ENCODE measurements at places on chromosomes 1 and 21.
A peak's percentile ranks its signal among the peaks of the same experiment; 100 is the strongest.

GRCh38 chr1:87961992-87962391, 633.3 kb downstream of the LMO4 start:
- peak; percentile 2 for DNase-seq

- no peak for DNase-seq
Observed at GRCh38 chr1:225155555-225155954, 226.1 kb downstream of the DNAH14 start.

DNA sequence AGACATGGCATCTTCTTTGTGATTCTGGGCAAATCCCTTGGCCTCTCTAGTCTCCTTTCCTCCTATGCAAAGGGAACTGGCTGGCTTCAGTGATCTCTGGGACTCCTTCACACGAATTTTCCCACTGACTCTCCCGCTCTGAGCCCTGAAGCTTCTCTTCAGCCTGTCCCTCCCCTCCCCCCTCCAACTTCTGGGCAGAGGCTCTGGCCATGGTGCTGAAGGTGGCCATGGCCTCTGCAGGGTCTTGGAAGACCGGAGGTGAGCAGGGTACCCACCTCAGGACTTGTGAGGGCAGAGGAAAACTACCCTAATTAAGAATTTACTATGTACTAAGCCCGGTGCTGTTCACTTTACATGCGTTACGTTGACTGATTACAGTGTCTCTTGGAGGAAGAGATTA, 29.4 kb upstream of the POU3F1 start:
- peak; percentile 33 for DNase-seq

DNA sequence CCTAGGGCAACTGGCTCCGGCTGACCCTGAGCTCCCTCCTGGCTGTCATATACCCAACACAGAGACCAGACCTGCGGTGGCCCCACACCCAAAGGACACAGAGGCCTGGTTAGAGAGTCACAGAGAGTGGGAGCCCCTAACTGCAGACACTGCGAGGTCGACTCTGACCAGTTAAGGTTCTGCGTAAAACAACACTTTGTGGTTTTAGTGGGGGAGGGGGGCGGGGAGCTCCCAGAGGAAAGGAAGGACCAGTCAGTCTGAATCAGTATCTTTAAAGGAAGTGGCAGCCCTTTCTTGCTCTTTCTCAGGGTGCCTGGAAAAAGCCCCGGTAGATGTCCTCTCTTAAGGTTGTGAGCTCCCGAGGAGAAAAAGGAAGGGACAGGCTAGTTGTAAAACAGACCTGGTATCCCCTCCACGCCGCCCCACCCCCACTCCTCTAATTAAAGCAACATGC, 2.4 kb downstream of the SSBP3 start:
- peak; percentile 82 for DNase-seq

DNA sequence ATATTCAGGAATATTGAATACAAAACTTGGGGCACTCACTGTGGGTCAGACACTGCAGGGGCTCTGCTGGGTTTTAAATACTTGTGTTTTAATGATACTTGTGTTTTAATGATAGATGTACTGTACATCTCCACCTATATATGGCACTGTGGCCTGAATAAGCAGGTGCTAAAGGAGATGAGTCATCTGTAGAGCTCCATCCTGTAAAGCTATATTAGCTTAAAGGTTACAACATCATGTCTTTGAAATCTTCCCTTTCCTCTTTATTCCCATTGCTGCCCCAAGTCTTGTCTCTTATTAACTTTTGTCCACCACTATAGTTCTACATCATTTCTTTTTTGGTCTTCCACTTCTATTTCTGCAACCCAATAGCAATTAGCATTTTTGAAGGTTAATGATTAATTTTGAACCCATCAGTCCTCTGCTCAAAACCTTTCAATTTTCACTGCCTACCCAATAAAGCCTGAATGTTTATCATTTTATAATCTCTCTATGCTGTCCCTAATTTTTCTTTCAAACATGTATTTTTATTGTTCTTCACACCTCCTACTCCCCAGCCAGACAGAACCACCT, 113.3 kb upstream of the PTGFR start:
- no peak for DNase-seq

GRCh38 chr1:17765444-17766411, 10.6 kb downstream of the ACTL8 start:
- no peak for DNase-seq

- DNase-seq = no peak
Observed at GRCh38 chr1:5478156-5478695, 514.0 kb downstream of the NPHP4 start.

DNA sequence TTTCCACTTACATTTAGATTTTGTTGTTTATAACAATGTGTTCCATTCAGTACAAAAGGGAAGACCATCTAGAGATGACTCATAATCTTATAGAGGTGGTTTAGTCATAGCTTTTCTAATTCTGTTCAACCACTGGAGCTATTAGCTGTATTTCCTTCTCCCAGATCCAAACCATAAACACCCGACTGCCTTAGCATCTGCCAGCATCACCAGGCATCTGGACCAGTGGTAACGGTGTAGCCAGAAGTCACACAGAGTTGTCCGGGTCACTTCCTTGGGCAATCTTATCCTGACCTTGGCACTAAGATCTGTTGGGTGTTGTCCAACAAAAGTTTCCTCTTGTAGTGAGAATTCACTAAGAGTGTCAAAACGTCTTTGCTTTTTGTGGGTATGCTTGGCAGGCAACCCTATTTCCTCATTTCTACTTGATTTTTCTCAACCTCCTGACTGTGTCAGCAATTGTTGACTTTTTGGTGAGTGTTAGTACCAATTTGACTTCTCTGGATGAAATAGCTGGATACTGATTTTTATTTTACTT, 372.1 kb upstream of the B3GALT2 start:
- no peak for DNase-seq

DNA sequence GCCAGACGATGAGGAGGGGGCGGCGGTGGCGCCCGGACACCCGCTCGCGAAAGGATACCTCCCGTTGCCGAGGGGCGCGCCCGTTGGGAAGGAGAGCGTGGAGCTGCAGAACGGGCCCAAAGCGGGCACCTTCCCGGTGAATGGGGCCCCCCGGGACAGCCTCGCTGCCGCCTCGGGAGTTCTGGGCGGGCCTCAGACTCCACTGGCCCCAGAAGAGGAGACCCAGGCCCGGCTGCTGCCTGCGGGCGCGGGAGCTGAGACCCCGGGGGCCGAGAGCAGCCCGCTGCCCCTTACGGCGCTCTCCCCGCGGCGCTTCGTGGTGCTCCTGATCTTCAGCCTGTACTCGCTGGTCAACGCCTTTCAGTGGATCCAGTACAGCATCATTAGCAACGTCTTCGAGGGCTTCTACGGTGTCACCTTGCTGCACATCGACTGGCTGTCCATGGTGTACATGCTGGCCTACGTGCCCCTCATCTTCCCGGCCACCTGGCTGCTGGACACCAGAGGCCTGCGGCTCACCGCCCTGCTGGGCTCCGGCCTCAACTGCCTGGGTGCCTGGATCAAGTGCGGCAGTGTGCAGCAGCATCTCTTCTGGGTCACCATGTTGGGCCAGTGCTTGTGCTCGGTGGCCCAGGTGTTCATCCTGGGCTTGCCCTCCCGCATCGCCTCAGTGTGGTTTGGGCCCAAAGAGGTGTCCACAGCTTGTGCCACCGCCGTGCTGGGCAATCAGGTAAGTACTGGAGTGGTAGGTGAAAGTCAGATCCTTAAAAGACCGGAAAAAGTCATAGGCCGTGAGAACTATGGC, 588 bp downstream of the FLVCR1 start:
- peak; percentile 55 for DNase-seq

- DNase-seq = no peak
Observed at GRCh38 chr1:166905900-166906299, 29.8 kb upstream of the TADA1 start.

DNA sequence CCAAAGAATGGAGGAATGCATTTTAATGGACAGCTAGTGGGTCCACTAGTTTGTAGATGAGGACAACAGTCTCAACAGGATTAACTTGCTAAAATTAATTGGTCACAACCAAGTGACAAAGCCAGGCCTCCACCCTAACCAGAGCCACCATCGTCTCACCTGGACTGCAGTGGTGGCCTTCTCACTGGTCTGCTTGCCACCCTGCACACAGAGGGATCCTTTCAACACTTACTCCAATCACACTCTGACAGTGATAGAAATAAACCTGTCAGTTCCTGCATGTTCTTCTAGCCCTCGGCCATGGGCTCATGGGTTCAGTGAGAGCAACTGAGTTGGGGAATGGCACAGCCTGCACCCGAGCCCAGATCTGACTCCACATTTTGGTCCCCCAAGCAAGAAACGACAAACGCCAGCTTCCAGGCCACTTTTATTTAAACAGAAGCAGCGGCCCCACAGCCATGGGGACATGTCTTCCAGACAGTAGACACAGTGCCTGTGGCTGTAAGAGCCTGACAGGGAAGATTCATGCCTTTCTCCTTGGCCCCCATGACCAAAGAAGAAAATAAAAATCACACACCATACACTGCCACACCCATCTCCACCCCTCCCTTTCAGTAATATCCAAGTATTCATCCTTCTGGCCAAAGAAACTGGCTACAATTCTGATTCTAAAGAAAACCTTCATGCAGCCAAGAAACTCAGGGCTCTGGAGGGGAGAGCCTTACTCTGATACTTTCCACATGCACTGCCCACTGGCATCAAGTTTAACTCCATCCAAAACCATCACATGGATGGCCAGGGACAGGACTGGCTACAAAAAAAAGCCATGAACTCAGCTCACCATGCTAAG, 37.6 kb downstream of the DHCR24 start:
- no peak for DNase-seq

GRCh38 chr1:20344738-20345137, 54.1 kb downstream of the VWA5B1 start:
- no peak for DNase-seq

DNA sequence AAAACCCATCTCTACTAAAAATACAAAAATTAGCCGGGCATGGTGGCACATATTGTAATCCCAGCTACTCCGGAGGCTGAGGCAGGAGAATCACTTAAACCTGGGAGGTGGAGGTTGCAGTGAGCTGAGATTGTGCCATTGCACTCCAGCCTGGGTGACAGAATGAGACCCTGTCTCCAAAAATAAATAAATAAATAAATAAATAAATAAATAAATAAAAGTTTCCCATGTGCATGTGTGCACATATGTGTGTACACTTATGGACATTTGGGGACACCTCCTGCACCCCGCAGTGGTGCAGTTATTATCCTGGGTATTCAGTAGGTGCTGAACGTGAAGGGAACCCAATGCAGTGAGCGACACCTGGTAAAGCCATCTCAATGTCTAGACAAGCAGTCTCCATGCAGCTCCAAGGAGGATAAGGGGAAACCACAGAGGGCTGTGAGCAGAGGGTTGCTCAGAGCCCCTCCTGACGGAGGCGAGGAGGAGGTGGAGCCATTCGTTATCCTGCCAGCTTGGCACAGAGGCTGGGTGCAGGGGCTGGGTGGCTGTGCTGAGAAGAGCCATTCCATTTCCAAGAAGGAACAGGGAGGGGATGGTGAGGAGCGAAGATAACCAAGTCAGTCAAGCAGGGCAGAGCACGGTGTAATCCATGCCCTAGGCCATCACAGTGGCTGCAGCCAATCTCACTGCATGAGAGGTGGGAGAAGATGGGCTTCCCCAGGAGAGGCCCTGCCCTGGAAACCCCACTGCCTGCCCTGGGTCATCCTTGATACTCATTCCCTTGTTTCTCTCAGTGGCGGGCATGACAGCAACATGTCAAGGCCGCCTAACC, 25.6 kb downstream of the UBIAD1 start:
- no peak for DNase-seq

DNA sequence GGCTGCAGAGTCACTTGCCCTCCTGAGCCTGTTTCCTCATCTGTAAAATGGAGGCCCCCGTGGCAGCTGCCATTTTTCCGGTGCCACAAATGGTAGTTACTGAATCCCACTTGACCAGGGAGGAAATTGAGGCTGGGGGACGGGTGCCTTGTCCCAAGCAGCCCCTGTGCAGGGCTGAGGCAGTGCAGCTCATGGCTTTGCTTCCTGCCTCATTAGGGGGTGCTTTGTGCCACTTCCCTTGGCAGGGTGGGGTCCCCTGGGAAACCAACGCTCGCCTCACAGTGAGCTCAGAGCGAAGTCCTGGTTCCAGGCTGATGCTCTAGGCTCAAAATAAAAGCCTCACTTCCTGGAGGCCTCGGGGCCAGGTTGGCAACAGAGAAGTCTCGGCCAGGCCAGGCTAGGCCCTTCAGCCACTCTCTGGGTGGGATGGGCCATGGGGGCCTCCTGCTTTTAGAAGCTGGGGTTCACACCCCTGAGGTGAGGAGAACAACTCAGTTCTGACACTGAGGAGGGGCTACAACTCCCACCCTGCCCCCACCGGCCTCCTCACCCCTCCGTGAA, 6.8 kb downstream of the LAPTM5 start:
- DNase-seq = peak; percentile 57

DNA sequence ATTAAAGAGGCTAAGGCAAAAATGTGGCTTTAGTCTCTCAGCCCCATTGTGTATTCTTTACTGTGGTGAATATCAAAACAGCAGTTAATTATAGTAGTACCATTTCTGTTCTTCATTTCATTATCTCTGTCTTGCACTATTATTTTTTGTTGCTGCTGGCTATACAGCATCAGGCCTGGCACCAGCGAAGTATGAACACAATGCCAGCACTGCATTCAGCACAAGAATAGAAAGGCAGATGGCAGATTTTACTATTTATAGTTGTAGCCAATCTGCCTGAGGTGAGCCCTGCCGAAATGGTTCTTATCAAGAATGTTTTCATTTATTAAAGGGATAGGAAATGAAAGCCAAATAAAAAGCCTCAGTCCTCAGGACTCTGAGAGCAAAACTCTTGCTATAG, 72.1 kb downstream of the GPR52 start:
- no peak for DNase-seq

- no peak for DNase-seq
Observed at GRCh38 chr1:221416723-221417122, 325.2 kb downstream of the DUSP10 start.

GRCh38 chr1:174768949-174769348, 230.8 kb upstream of the CACYBP start:
- no peak for DNase-seq

- peak; percentile 44 for DNase-seq
Observed at GRCh38 chr1:26021647-26022403, at the start of gene EXTL1. Gene EXTL1, plus strand, starts transcription at chr1:26021775. Its CDS starts 872 bp downstream, at chr1:26022647.

GRCh38 chr1:21552715-21553114, 43.5 kb downstream of the ALPL start:
- peak; percentile 54 for DNase-seq

DNA sequence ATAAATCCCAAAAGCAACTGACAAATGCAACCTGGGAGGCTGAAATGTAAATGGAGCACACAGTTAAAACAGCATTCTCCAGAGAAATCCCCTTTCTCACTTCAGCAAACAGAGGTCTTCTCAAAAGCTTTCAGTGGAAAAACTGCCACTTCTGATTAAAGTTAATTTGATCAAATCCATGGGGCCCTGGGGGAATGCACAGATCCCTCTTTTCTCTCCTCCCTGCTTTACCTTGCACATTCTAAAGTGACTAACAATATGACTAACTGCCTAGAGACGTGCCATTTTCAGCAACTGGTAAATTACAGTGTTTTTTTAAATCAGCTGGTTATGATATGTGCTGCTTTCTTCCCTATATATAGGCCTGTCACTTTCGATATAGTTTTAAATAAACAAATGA, 142.5 kb downstream of the RERE start:
- DNase-seq = no peak

Measured in NB4 (cell line).